Stimulated activated CD4-positive, alpha-beta T cell treated with anti-CD3 and anti-CD28 coated beads, Interleukin-1b, Interleukin-23, amount 100 ng/mL, for 1 hour (primary cell): ENCODE measurements at places on chromosomes 16 and 17.

GRCh38 chr17:75684249-75684648 lies 17.1 kb downstream of the SAP30BP start:
- no peak for DNase-seq

DNA sequence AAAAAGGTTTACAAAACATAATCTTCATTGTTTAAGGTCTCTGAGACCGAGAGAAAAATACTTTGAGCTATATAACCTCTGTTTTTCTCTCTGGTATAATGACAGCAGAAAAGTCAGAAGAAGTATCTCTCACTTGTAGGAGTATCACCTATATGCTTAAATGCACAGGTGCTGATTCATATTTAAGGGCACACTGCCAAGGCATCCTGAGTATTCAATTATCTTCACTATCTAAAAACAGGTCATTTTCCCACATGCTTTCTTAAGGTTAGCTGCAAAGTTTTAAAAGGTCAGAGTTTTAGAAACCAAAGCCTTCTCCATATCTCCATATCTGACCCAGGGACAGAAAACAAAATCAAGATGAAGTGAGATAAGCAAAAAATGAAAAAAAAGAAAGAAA lies 99.3 kb upstream of the C17orf78 start:
- no peak for DNase-seq

DNA sequence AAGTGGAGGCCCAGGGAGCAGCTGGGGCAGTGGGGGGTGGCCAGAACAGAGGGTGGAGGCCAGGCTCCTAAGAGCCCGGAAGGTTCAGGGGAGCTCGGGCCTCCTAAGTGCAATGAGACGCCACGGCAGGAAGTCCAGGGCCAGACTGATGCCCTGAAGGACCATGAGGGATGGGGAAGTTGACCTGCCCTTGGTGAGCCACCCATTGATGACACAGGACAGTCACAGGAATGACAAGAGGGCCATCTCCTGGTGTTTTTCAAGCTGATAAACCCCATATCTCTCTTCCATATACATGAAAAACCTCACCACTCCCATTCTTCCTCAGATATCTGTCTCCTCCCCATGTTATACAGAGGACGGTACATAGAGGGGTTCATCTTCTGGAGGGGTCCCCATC lies 5.8 kb upstream of the MRPL58 start:
- DNase-seq: no peak

- no peak for DNase-seq
Measured at GRCh38 chr16:82651921-82652601, 25.3 kb downstream of the CDH13 start.

DNA sequence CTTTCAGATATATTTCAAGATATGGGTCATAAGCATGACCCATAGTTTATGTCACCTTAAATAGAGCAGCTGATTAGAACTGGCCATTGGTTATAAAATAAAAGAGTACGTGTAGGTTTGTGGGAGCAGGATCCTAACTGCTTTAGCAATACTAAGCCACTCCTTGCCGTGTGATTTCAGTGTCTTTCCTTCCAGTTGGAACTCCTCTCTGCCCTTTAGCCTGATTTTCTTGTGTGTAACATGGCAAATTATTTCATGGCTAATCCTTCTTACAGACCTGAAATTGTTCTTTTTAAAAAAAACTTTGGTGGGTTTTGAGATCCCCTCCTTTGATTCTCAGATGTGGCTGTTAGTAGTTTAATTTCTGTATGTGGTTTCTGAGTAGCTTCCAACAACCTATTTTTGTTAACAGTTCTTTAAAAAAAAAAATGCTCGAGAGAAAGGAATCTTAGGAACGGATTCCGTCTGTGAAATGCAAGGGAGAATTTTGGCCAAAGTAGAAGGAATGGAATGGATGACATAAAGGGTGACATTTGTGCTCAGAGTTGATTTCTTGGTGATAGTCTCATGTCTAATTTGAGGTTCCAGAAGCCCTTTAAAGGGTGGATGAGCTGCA lies 39.9 kb downstream of the DHRS7B start:
- no peak for DNase-seq

- DNase-seq: no peak
Measured at GRCh38 chr16:10658943-10659342, 35.8 kb downstream of the TEKT5 start.

GRCh38 chr16:51359141-51359955 lies 208.3 kb upstream of the SALL1 start:
- DNase-seq: no peak

DNA sequence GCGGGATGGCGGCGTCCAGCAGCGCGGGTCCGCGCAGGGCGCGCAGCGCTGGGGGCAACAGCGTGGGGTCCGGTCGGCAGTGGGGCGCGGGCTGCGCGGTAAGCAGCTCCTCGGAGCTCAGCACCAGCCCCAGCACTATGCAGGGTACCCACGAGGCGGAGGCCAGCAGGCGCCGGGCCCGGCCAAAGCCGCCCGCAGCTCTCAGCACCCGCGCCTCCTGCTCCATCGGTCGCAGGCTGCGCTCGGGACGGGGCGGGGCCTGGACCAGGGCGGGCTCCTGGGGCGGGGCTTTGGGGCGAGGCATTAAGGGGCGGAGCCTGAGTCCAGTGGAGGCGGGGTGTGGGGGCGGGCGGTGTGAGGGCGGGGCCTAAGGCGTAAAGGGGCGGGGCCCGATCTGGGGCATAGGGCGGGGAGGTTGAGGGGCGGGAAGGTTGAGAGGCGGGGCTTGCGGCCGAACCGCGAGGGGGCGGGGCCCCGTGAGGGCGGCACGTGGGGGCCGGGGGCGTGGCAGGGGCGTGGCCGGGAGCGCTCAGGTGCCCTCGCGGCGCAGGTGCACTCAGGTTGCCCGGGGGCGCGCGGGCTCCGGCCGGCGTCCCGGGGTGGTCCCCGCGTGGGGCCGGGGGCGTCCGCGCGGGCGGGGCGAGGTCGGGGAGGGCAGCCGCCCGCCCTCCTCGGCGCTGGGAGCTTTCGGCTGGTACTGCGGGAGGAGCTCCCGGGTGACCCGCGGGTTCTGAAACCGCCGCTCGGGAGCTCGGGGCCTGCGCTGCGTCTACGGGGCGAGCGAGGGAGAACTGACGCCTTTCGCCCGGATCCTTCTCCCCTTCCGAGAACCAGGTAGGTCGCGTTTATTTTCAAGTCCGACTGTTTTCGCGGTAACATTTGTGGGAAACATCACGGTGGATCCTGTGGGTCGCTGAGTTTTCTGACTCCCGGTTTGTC lies 1.4 kb upstream of the SLC22A31 start:
- peak; percentile 74 for DNase-seq

DNA sequence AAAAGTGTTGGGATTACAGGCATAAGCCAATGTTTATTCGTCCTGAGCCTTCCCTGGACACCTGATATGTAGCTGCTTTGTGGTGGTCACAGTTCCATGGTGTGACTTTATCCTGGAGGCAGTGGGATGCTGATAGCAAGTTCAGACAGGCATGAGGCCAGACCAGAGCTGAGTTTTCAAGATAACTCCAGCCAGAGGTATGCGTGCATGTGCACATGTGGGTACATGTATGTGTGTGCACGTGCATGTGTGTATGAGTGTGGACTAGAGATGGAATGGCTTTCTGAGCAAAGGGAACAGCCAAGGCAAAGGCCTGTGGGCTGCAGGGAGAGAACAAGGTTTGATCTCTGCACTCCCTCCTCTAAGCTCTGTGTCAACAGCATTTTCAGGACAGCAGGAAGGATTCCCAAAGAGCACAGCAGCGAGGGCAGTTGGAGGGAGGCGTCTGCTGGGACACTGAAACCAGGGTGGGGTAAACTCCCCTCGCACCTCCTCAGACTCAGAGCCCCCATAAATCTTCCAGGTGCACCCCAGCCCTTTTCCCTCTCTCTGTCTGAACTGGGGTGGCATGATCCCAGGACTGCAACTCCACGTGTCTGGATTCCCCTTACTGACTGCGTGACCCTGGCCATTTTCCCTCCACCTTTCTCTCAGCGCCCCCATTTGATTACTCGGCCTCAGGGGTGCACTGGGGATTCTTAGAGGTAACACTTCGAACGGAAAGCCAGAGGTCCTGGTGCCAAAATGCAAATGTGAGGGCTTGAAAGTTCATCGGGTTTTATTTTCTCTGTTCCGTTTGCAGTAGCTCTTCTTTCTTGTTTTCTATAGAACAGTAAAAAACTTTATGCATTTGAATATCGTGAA lies 15.3 kb downstream of the NLRC5 start:
- DNase-seq: no peak

DNA sequence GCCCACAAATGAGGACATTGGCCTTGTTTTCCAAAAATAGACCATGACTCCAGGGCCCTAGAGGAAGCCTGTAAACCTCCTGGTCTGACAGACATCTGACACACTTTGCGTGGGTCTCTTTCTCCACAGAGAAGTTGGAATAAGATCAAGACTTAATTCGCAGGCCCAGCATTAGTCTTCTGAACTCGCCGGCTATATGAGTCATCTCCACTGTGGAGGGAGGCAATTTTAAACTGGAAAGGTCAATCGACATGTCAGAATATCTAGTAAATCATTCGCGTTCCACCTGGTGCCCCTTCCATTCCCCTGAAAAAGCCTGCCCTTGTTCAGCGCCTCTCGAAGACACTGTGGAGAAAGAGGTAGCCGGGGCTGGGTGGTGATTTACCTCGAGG lies 140.1 kb downstream of the CLEC16A start:
- no peak for DNase-seq

DNA sequence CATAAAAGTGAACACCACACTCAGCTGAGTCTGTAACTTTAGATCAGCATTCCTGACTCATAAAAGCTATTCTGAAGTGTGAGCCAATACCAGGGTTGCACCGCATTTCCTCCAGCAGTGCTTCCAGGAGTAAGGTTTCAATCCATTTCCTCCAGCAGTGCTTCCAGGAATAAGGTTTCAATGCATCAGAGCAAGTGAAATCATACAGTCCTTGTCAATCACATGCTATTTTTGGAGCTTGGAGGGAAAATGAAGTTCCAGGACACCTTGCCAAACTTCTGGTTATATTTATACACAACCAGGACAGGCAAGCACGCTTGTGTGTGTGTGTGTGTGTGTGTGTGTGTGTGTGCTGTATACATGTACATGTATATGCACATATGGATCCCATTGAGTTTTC lies 327.6 kb downstream of the GRIN2A start:
- no peak for DNase-seq

DNA sequence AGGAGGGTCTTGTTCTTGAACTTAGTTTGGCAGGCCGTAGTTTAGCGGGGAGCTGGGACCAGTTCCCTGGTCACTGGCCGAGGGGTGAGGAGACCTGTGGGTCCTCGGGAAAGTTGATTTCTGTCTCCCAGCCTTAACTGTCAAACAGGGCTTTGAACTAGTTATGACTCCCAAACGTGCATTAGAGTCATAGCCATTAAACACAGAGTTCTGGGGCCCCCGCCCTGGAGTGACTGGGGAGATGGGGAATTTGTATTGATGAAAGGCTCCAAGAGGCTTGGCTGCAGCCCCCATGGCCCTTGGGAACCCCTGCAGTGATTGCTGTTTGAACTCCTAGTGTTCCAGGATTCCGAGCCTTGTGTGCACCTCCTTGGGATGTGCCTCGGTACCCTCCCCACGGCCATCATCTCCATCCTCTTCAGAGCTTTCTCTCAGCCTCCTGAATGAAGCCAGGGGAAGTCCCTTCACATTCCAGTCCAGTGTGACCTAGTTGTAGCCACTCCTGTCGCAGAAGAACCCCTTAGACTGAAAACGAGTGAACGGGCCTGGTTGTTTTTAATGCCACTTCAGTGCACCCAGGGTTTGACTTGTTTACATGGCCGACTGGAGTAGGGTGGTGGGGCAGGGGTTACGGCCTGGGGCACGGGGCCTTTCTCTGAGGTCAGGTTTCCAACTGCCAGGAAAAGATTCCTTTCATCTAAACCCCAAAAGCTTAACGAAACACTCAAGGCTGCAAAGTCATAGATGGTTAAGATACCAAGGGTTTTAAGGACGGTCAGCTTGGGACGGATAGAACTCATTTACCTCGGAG lies 1.4 kb downstream of the MPRIP start:
- DNase-seq: no peak

GRCh38 chr17:72618001-72618509 lies 474.4 kb downstream of the SLC39A11 start:
- DNase-seq: no peak

GRCh38 chr17:82228278-82228841 lies 482 bp upstream of the SLC16A3 start:
- no peak for DNase-seq

- DNase-seq: no peak
Measured at GRCh38 chr17:18371455-18371854, 6.1 kb upstream of the EVPLL start.

DNA sequence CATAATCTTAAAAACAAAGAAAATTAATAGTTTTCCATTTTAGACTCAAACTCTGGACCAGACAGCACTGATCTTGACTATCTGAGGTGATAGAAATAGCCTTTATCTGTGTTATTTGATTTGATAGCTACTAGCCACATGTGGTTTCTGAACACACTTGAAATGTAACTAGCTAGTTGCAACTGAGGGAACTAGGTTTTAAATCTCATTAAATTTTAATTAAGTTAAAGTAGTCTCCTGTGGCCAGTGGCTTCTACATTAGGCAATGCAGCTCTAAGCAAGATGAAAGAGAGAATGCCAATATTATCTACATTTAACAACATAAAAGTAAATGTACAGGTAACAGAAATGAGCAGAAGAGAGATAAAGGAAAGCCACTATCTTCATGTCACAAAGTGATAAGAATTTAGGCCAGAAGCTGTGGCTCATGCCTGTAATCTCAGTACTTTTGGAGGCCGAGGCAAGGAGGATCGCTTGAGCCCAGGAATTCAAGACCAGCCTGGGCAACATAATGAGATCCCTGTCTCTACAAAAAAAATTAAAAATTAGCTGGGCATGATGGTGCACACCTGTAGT lies 11.2 kb upstream of the SPN start:
- DNase-seq: no peak

- no peak for DNase-seq
Measured at GRCh38 chr17:70181866-70182265, 12.5 kb downstream of the KCNJ2 start.

DNA sequence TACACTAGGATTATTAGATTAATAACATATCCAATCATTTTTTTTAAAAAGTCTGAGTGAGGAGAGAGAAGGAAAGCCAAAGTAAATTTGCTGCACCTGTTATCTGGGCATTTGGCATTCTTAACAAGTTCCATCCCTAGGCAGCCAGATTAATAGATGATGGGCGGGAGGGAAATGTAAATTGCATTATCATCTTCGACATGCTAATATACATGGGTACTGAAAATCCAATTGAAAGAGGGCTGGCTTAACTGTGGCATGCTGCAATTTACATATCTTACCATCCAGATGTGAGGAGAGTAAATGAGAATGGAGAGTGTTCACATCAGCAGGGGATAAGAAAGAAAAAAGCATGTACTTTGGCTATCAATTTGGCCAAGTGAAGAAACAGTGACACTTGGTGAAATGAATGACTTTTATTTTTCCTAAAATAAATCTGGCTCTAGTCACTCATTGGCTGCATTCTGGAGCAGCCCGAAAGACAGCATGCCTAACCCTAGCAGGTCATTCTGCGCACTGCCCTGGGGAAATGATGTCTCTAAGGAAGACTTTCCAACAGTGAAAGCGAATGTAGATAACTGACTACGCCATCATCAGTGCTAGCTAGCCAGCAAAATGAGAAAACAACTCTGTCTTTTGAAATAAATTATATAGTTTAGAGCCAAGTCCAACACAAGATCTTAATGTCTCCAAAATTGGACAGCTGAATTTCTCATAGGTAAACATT lies 57.9 kb downstream of the HYDIN start:
- no peak for DNase-seq

GRCh38 chr17:74610108-74610507 lies 13.4 kb downstream of the CD300E start:
- DNase-seq: no peak
